ENCODE measurements at places on chromosomes 3 and 15. TPM values are rescaled to one million over a fixed set of nuclear protein-coding genes. Genes with fewer than 3 reads are reported as not detected.
A peak's percentile ranks its signal among the peaks of the same experiment; 100 is the strongest.

IQCB1 gene
- 37.0 TPM for total RNA-seq

- H3K4me3 ChIP-seq, result no peak overlapping the region
- DNase-seq, result peak; percentile 45
- H3K27me3 ChIP-seq, result no peaks in the 10 kb centered on the region
- no peaks in the 10 kb centered on the region for H3K36me3 ChIP-seq
Observed at GRCh38 chr3:65871305-65872141, 167.2 kb downstream of the MAGI1 start.

DNA sequence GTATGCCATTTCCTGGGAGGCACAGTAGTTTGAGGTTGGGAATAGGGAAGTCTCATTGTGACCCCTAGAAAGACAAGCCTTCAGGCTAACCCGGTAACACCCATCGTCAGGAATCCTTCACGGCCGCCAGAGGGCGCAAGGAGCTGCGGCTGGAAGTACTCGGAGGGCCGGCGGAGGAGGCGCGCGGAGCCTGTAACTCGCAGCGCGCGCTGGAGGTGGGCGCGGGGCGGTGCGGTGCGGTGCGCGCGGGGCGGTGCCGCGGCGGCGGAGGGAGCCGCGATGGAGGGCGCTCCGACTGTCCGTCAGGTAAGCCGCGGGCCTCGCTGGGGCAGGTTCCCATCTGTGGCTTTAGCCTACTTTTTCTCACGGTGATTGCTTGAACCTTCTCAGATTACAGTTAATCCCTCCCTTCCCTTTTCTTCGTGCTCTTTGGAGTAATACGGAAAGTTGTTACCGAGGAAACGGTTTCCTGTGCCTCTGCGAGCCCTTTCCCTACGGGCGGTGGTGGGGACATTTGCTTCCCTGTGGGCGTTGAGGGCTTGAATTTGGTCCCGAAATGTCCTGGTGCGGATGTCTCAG, at the start of gene GRAMD1C:
TSS of gene GRAMD1C (plus strand) at position 158 of the 579 bp plus-strand sequence. CDS start at position 280, 122 bp downstream.
- peak within 1 kb of the TSS; percentile 56 for H3K4me3 ChIP-seq
- no peaks in the 10 kb centered on the region for H3K27me3 ChIP-seq
- no peaks in the 10 kb centered on the region for H3K36me3 ChIP-seq
- peak; percentile 95 for DNase-seq
- H3K4me1 ChIP-seq, result no peaks in the 10 kb centered on the region

DNA sequence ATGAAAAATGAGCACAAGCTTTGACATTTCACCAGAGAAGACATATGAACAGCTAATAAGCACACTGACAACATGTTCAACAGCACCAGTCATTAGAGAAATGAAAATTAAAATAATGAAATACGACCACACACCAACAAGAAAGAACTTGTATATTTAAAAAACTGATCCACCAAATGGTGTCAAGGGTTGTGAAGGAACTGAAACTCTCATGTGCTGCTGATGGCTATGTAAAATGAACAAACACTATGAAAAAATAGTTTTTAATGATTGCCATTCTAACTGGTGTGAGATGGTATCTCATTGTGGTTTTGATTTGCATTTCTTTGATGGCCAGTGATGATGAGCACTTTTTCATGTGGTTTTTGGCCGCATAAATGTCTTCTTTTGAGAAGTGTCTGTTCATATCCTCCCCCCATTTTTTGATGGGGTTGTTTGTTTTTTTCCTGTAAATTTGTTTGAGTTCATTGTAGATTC, 193.8 kb downstream of the SCAPER start:
- no peaks in the 10 kb centered on the region for H3K4me1 ChIP-seq
- no peak for DNase-seq
- H3K4me3 ChIP-seq, result no peak overlapping the region
- no peak overlapping the region for H3K27ac ChIP-seq
- H3K36me3 ChIP-seq, result no peaks in the 10 kb centered on the region
- H3K27me3 ChIP-seq, result no peaks in the 10 kb centered on the region

- DNase-seq, result no peak
- no peaks in the 10 kb centered on the region for H3K36me3 ChIP-seq
- H3K27me3 ChIP-seq, result no peaks in the 10 kb centered on the region
- no peaks in the 10 kb centered on the region for H3K4me1 ChIP-seq
- no peak overlapping the region for H3K4me3 ChIP-seq
Observed at GRCh38 chr3:18739099-18739433, 313.9 kb upstream of the SATB1 start.

- H3K4me1 ChIP-seq, result no peaks in the 10 kb centered on the region
- H3K4me3 ChIP-seq, result no peak overlapping the region
- H3K27me3 ChIP-seq, result no peaks in the 10 kb centered on the region
Observed at GRCh38 chr15:47041301-47041700, 676.0 kb upstream of the SEMA6D start.

GRCh38 chr3:61288446-61288845, 37.2 kb upstream of the FHIT start:
- no peak for DNase-seq
- H3K27ac ChIP-seq, result no peak overlapping the region
- H3K27me3 ChIP-seq, result no peaks in the 10 kb centered on the region
- no peaks in the 10 kb centered on the region for H3K4me1 ChIP-seq
- no peaks in the 10 kb centered on the region for H3K36me3 ChIP-seq

DNA sequence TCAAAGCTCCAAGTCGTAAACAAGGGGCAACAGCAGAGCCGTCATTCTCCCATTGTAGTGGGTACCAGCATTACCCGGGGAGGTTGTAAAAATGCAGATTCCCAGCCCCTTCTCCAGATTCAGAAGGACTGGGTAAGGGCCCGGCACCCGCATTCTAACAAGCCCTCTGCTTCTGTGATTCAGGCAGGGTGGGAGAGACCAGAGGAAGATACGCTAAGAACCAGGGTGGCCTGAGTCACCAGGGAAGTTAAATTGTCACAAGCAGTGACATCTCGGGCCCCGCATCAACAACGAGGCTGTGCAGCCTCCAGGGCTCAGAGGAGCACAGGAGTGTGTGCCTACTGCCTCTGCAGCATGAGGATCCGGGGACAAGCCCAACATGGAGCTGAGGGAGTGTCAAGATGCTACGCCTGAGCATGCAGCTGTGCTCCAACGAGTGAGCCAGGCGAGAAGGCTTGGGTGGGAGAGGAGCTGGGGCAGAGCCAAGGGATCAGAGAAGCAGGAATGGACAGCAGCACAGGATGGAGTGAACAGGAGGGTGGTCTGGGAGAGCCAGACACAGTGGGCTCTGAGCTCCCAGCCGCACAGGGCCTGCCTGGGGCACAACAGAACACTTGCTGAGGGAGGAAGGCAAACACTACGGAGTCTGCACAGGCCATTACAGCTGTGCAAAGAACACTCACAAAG, 68.5 kb downstream of the CPN2 start:
- peak; percentile 6 for DNase-seq
- H3K36me3 ChIP-seq, result no peaks in the 10 kb centered on the region
- H3K27me3 ChIP-seq, result no peaks in the 10 kb centered on the region
- H3K27ac ChIP-seq, result no peak overlapping the region
- no peak overlapping the region for H3K4me3 ChIP-seq

- no peaks in the 10 kb centered on the region for H3K4me1 ChIP-seq
- H3K36me3 ChIP-seq, result no peaks in the 10 kb centered on the region
- no peak for DNase-seq
- no peaks in the 10 kb centered on the region for H3K27me3 ChIP-seq
- peak overlapping the region; percentile 33 for H3K27ac ChIP-seq
- no peak overlapping the region for H3K4me3 ChIP-seq
Observed at GRCh38 chr15:63244976-63245645, 32.3 kb upstream of the APH1B start.
